ENCODE measurements at places on chromosomes 1 and 21.

DNA sequence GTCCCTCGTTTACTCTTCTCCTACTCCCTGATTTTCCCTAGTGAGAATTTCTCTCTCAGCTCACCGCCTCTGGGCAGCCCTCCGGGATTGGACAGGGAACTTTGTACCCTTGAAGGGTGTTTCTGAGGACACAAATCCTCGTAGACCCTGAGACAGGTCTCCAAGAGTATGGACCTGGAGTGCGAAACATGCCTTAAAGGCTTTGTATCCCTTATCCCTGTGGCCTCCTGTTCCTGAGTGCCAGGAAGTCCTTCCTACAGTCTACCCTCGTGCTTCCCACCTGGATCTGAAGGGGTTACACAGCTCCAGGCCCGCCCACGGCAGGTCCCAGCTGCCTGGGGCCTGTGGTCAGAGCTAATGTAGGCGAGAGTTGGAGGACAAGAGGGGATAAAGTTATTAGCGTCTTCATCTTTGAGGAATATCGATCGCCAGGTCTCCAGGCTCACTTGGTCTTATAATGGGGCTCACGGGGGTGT, 7.6 kb upstream of the PEAR1 start:
- no peak for DNase-seq

DNA sequence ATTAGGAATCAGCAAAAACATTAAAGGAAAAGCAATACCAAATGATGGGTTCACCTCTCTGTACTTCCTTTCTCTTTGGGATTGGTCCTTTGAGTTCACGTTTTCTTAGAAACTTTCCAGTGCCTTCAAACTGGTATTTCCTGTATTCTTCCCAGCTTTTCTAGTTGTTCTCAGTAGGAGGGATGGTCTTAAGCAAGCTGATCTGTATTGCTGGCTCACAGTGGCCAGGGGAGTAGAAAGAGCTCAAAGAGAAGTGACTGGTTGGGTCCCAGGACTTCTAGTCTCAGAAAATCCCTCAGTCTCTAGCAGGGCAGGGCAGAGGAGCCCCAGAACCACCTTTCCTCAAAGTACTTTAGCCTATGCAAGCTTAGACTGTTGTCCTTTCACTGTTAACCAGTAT, 10.1 kb upstream of the USP24 start:
- DNase-seq = no peak

- DNase-seq = no peak
Observed at GRCh38 chr1:230761443-230762167, 14.4 kb downstream of the CAPN9 start.

DNA sequence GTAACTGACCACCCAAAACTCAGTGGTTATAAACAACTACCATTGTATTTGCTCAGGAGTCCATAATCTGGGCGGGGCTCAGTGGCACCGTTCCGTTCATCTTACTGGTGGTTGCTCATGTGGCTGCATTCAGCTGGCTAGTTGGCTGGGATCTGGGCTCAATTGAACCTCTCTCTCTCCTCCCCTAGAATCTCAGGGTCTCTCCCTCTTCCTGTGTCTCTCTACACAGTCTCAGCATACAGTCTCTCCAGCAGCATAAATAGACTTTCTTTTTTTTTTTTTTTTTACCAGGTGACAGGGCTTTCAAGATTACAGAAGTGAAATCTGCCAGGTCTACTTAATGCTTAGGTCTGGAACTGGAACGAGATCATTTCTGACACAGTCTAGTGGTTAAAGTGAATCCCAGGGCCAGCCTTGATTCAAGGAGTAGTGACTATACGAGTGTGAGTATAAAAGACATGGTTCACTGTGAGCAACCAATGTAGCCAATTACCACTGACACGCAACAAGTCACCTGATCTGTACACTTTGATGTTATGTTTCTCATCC, 193.7 kb upstream of the ESRRG start:
- no peak for DNase-seq

DNA sequence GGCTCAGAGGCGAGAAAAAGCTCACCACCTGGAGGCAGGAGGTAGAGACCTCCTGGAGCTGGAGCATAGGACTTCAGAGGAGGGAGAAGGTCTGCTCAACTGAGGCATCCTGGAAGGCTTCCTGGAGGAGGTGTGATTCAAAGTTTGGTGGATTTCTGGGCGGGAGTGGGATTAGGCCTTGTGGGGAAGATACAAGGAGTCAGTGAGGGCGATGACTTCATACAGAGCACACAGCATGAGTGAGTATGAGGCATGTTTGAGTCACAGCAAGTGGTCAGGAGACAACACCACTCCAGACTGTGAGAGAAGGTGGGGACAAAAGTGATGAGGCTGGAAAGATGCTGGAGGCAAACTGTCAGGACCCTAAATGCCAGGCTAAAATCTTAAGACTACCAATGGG, 77.6 kb downstream of the MATN1 start:
- no peak for DNase-seq

GRCh38 chr1:221809091-221810029, 67.5 kb upstream of the DUSP10 start:
- peak; percentile 37 for DNase-seq

DNA sequence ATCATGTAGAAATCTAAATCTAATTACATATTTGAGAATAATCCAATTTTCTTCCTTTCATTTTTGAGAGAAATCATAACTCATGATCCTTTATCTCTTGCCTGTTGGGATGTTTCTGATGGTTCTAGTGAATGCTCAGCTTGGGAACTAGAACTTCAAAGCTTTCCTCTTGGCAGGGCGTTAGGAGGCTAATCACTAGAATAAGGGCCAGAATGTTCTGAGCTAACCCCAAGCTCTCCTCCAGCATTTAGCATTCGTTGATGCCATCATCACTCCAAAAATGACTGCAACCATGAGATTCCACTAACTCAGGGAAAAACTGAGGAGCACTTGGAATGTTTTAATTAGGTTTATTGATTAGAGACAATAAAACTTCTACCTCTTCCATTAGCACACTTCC, 93.9 kb upstream of the DPT start:
- no peak for DNase-seq

DNA sequence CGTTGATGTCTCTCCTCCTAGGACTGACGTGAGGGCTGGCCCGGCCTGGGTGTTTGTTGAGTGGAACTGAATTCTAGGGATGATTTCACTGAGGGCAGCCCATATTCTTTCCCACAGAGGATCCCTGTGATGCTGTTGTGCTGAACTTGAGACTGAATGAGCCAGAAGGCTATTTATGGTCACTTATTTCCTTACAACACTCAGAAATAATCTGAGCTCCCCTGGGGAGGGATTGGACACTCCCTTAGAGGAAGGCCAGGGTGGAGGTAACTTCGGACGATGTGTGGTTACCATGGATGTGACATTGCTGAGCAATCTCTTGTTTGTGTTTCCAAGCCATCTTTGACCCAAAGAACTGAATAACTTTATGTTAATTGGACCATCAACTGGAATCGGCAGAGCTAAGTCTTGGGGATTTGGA, 5.1 kb upstream of the TMCO4 start:
- no peak for DNase-seq

GRCh38 chr1:38128511-38128910, 81.9 kb upstream of the POU3F1 start:
- DNase-seq = no peak

GRCh38 chr1:101207891-101208290, 28.9 kb upstream of the S1PR1 start:
- DNase-seq = no peak

DNA sequence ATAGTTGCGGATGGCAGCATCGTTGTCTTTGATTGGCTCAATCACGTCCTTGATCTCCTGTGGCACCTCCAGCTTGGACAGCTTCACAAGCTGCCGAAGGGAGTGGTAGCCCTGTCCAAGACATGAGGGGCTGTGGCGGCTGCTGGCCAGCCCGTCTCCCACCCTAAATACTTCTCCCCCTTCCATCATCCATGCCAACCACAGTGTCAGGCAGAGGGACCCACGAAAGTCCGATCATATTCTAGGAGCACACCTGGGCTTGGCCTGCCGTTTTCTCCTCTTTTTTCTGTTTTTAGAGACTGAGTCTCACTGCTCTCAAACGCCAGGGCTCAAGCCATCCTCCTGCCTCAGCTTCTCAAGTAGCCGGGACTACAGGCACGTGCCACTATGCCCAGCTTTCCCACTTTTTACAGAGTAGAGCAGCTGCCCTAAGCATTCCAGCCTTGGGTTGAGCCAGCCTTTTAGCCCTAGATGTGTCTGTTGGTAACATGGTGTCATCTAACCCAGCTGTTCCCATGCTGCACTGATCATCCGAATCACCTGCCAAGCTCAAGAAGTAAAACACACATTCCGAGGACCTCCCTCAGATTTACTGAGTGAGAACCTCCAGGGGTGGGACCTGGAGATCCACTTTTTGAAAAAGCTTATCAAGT, 10.4 kb downstream of the MTHFR start:
- DNase-seq = no peak

GRCh38 chr1:172932981-172933380, 117.8 kb downstream of the TNFSF18 start:
- DNase-seq = no peak

DNA sequence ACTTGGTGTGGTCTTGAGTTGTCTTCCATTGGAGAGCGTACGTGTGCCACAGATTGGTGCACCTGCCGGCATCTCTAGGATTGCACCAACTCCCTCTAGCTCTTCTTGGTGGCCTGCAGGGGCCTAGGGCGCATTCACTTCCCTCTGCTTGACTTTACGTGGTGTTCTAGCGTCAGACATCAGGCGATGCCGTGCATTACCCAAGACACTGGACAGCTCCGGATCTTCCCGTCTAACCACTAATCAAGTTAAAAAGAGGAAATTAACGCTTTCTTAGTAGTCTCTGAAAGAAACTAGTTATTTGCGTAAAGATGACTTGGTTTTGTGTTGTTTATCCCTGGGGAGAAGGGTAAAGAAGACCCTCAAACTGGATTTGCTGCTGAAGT, 510 bp upstream of the IL10RB start:
- DNase-seq = peak; percentile 96

- DNase-seq = no peak
Observed at GRCh38 chr1:42364089-42364488, 16.5 kb upstream of the RIMKLA start.

- DNase-seq = no peak
Observed at GRCh38 chr1:101394041-101394440, 157.2 kb downstream of the S1PR1 start.

DNA sequence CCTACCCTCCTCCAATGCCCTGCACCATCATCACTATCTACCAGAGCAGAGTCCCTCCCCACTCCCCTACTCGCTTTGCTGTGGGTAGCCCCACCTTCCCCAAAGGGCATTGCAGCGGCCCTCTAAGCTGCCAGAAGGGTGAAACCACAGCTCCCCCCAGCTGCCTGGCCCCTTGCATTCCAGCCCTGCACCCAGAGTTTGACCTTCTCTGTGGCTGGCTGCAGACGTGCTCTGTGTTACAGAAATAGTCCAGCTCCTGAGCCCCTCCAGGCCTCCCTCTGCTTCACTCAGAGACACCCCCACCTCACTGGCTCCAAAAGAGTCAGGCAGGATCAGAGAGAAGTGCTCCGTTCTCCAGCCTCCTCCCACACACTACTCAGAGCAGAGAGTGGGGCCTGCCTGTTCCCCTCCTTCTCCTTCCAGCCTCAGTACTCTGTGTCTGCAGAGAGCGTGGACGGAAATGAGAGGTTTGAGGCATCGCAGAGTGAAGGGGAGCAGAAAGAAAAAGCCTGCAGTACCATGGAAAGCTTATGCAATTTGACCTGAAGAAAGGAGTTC, 63.2 kb downstream of the PLEKHA6 start:
- peak; percentile 49 for DNase-seq

GRCh38 chr21:27513016-27513415, 546.1 kb upstream of the ADAMTS5 start:
- DNase-seq = no peak

- peak; percentile 29 for DNase-seq
Observed at GRCh38 chr1:168136709-168137514, at the start of gene GPR161. TSS of gene GPR161 (minus strand) at chr1:168136930. CDS start at chr1:168104850, 32,080 bp downstream.

DNA sequence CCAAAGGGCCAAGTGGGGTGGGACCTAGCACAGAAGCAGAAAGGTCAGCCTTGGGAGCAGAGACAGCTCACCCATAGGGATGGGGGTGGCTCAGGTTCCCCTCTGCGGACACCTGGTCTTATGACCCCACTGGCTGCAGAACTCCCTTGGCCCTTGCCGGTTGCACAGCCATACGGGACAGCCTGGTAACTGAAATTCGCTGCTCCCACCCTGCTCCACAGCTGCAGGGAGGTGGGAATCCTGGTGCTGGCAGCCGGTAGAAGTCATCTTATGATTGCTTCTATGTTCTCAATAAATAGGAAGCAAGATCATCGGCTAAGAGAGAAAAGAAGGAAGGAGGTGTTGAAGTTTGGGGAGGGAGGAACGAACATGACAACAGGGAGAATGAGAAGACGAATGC, 64.1 kb downstream of the HLCS start:
- no peak for DNase-seq

DNA sequence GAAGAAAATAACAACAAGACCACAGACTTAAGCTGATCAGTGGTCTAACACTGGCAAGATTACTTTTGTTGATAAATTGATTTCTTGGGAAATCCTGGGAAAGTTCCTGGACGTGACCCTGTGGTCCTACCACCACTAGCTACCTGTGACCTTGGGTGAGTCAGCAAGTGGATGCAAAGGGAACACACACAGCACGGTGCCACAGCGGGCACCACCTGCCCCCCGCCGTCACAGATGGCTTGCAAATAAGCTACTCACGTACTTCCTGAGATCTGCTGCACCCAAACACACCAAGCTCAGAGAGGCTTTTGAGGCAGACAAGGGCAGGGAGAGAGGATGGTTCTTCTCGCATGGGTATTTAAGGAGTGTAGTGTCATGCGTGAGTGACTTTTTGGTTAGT, 12.7 kb downstream of the CFAP298 start:
- no peak for DNase-seq

DNA sequence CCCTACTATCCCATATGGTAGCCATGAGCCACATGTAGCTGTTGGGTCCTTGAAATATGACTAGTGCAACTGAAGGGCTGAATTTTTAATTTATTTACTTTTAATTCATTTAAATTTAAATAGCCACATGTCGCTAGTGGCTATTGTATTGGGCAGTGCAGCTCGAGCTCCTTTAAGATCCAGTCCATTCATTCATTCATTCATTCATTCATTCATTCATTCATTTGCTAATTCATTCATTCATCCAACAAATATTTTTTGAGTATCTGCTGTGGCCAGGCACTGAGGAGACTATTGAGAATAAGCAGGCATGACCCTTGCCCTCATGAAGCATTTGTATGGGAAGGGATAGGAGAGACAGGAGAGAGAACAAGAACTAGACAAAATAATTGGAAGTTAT, 29.5 kb upstream of the ACOT11 start:
- DNase-seq = no peak

DNA sequence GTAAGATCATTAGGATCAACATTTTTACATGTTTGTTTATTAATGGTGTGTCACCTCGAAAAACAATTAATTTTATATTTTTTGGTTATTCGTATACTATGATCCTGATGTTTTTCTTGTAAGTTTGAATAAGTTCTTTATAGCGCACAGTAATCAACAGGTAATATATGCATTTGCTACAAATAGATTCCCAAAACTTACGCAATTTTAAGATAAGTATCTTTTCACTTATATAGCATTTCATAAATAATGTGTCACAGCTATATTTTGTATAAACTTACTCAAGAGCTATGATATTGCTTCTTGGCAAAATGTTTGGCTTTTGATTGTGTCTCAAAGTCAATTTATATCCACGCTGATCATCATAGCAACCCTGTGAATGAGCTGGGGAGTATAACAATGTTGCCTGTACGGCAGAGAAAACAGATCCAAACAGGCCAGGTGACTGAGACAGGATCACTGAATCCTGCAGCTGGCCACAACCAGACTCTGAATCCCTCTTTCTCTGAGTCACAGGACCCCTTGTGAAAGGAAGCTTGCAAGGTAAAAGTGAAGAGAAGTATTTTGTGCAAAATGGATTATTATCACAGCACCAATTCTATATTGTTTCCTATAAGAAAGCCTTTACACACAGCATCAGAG, 48.6 kb downstream of the GNG12 start:
- DNase-seq = no peak

Data from OCI-M1 (cell line).